ENCODE measurements at places on chromosomes 11 and 22.

DNA sequence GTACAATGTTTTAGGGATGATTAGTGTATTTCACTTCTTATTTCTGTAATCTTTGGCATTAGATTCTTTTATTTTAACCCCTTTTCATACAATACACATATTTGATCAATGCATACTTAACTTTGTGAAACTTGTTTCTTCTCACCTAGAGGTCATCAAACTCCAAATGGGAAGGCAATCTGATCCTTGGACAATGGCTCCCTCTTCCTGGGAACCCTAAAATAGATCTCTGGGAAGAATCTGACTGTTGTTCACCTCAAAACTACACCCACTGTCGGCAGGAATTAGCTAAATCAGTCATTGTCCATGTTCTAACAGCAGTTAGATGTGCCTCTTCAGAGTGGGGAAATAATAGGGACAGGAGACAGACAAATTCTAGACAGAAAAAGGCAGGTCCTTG is 707.4 kb upstream of the CHORDC1 start:
- no peak for DNase-seq

DNA sequence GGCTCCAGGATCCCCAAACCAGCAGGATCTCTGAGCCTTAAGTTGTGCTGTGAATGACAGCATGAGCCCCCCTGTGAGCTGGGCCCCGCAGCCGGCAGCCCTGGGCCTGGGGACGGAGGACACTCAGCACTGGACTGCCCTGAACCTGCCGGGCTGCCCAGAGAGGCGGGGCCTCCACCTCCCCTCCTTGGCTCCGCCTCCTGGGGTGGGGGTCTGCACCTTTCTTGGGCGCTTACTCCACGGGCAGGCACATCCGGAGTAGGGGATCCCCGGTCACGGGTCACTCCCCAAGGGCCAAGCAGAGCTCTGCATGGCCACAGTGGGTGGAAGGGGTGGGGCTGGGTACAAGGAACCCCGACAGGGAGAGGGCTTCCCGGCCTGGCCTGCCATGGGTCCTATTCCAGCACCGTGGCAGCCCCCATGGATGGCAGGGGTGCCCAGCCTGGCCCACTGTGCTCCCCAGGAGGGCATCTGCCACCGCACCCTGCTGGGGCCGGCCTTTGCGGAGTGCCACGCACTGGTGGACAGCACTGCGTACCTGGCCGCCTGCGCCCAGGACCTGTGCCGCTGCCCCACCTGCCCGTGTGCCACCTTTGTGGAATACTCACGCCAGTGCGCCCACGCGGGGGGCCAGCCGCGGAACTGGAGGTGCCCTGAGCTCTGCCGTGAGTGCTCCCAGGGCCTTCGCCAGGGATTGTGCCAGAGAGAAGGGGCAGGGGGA is 5.4 kb downstream of the MUC5B start:
- DNase-seq, result no peak

GRCh38 chr11:16359369-16359768 is 3.0 kb upstream of the SOX6 start:
- no peak for DNase-seq

GRCh38 chr11:28144808-28145207 is 36.6 kb downstream of the METTL15 start:
- DNase-seq, result no peak

DNA sequence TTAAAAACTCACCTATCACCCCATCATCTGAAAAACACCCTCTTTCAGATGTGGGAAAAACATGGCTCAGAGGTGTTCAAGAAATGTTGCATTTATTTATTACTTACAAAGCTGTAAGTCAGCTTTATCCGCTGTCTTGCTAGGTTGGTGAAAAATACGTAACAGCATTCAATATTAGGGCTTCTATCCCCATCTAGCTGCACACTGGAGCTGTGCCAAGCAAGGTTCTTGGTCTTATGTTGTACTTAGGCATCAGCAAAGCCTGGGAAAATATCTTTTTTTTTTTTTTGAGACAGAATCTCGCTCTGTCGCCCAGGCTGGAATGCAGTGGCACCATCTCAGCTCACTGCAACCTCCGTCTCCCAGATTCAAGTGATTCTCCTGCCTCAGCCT is 7.5 kb downstream of the SERPING1 start:
- no peak for DNase-seq

GRCh38 chr11:70477609-70478008 is 79.3 kb downstream of the CTTN start:
- DNase-seq, result no peak

- no peak for DNase-seq
Measured at GRCh38 chr11:15806217-15806616, 550.1 kb downstream of the SOX6 start.

DNA sequence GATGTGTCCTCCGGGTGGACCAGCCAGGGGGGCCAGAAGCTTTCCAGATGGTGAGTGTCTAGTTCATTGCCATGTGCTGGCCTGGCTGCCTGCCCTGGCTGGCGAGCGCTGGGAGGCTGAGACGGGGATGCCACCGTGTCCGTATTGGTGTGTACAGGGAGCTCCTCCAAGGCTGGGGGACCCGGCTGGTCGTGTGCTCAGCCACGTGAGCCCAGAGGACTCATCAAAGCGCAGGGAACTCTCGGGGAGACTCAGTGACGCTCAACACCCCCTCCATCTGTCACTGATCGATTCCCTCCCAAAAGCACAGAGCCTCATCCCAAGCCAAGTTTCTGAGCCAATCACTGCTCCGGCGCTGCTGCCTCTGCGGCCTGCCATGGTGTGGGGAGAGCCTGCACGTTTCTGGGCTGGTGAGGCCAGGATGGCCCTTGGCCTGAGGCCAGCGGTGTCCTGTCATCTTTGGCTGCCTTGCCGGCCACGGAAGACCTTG is 423.7 kb downstream of the SHANK2 start:
- no peak for DNase-seq

- DNase-seq, result peak; percentile 39
Measured at GRCh38 chr11:122897606-122898210, 15.1 kb downstream of the JHY start.

DNA sequence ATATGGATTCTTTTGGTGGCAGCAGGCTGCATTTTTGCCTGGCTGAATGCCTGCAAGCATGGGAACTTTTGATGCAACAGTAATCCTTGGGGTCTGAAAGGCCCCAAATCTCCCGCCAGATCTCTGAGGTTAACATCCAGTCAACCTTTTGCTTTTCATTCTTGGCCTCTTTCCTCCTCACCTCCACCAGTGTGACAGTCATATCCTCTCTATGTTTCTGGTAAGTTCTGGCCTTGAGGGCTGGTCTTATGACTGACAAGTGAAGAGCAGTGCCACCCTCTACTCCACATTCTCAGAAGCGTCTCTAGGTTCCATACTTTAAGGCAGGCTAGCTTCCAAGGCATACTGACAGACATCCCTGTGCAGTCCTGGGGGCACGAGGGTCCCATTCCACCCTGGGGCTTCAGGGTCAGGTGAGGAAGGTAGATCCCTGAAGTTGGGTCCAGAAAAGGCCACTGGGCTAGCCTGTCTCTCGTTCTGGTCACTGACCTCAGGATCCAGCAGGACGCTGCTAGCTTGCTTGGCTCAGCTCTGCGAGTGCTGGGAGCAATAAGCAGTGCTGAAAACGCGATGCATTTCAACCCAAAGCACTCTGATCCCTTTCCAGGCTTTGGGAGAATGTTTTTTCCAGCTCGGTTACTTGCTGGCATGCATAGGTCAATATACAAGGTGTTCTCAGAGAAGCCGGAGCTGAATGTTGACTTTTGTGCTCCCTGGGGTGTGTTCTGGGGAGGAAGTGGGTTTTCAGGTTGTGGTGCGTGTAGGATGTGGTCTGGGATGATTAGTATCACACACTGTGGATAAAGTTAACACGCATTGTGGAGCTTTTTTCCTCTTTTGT is 75.2 kb downstream of the PTPRJ start:
- DNase-seq, result no peak

DNA sequence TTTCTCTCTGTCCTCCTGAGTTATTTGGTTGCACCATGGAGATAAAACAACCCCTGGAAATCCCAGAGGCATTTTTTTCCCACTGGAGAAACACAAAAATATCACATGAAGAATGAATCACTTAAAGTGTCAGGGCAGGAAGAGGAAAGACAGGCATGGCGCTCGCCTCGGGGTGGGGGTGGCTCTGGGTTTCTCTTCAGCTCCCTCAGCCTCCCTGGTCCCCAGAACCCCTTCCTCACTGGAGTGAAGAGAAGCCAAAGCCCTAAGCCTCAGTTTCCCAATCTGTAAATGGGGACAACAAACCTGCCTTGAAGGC is 938 bp downstream of the SHISAL1 start:
- peak; percentile 81 for DNase-seq

DNA sequence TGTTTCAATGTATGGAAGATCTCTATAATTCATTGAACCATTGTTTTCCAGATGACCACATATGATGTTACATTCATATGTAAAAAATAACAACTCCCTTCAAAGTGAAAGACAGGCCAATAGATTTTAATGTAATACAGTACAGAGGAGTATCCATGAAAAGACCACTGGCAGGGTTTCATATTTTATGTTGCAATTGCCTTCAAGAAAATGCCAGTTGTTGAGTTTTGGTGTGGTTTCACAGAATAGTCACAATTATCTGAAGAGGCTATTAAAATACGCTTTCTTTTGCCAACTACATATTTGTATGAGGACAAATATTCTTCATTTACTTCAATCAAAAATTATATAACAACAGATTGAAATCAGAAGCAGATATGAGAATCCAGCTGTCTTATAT is 14.3 kb downstream of the AMOTL1 start:
- no peak for DNase-seq

DNA sequence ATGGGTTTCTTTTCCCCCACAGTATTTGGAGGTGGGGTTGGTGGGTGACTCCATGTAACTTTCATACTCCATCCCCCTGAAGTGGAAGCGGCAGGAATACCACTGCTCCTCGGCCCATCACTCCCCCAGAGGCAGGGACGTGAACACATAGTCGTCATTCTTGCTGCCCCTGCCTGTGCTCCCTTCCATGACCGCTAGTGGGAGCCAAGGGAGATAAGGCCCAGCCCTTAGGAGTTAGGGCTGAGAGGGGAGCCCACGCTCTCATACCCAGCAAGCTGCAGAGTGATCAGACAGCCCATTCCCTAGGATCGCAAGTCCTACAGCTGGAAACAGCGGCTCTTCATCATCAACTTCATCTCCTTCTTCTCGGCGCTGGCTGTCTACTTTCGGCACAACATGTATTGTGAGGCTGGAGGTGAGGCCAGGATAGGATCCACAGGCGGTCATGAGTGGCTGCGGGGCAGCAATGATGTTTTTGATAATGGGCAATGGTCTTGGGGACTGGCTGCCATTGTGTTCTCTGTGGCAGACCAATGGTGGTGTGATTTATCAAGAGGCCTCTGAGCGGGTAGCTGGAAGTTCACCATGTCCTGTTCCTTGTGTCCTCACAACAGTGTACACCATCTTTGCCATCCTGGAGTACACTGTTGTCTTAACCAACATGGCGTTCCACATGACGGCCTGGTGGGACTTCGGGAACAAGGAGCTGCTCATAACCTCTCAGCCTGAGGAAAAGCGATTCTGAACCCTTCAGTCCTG is 15.9 kb downstream of the RHOG start:
- DNase-seq, result no peak

DNA sequence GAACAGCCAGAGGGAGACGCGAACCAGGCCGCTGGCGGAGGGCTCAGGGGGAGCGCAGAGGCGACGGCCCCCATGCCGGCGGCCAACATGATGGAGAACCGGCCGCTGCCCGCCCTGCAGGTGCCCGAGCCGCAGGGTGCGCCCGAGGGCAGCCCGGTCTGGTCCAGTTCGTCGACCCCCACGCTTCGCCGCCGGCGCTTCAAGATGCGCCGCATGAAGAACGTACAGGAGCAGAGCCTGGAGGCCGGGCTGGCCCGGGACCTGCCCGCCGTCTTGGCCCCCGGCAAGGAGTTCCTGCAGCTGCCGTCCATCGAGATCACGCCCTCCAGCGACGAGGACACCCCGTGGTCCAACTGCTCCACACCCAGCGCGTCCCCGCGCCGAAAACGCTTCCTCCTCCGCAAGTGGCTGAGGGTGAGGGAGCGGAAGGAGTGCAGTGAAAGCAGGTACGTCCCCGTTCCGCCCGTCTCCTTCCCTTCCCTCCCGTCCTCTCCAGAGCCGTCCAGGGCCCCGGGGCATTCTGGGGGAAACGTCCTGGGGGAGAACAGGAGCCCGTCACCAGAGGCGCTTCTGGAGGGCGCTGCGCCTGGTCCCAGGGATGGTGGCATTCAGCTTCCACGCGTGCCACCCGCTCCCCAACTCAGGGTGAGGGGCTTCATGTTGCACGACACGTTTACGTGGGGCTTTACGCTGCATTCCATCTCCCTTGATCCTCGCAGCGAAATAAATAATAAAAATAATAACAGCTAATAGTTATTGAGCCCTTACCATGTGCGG is 840 bp downstream of the GRAMD1B start:
- DNase-seq, result no peak

DNA sequence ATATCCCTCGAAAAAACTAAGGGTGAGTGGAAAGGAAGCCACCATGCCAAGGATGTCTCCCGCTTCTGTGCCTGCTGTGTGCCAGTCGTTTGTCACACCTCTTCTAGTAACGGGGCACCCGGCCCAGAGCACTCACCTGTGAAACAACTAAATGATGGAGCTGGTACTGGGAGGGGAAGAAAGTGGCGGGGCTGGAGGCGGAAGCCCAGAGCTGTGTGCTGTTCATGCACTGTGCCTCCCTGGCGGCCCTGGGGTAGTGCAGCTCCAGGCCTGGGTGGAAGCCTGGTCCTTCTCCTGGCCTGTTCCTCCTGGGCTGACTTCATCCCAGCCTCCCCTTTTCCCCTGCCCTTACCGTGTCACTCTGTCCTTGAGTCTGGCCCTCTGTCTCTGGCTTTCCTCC is 130.2 kb downstream of the CEP164 start:
- no peak for DNase-seq

DNA sequence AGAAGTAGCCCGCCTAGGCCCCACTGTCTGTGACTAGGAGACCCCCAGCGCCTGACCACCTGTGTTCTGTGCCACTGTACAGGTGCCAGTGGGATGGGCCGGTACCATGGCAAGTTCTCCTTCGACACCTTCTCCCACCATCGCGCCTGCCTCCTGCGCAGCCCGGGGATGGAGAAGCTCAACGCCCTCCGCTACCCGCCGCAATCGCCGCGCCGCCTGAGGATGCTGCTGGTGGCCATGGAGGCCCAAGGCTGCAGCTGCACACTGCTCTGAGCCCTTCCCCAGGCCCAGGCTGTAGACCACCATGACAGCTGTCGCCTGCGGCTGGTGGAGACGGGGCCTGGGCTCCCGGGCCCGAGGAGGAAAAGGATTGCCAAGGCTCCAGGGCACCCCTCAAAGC is 2.8 kb upstream of the NDUFS8 start:
- DNase-seq, result no peak

GRCh38 chr22:23267226-23268043 is 87.1 kb downstream of the BCR start:
- no peak for DNase-seq

Measured in GM04503 (cell line).